GM12892 (cell line): ENCODE measurements at places on chromosomes 5 and 9.

GRCh38 chr5:98770911-98771322 lies 2.5 kb upstream of the RGMB start:
- no peak for DNase-seq

DNA sequence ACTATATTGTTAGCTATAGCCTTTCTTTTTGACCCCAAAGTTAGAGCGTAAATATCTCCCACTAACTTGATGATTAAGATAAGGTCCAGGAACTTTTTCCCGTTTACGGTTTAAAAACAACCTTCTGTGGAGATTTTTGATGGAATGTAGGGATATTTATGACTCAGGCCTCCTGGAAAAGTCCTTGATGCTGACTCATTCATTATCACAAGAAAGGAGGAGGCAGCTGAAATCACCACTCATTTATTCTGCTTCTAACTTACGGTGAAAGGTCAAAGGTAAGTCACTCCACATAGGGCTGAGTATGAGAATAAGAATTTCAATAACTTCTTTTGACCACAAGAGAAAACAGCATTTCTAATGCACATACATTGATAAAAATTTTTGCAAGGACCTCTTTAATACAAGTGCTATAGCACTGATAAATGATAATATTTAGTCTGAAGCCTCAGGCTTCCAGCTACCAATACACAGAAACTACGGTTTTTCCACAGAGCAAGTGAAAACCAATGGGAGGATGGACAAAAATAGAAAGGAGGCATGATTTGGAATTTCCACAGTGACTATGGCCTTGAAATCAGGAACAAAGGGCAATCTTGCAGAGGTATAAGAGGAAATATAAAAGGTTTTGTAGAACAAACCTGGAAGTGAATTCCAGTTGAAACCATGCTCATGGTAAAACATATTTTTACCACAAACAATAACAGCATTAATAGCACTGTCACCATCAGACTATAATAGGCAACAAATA lies 146.5 kb downstream of the PPP2R2B start:
- DNase-seq, result no peak

DNA sequence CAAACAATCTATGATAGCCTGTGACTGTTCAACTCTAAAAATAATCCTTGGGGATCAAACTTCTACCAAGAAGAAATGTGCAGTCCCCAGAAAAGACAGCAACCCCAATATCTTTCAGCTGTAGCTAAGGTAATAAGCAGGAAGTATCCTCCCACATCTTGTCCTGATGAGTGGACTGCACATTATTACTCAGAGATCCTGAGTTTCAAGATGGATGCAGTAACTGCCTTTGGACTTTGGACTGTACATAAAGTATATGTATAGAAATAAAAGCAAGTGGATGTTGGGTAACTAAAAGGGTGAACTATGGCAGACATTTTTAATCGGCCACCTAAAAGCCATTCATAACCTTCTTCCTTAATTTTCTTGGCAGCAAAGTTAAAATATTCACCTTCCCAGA lies 45.1 kb downstream of the SMIM23 start:
- no peak for DNase-seq

DNA sequence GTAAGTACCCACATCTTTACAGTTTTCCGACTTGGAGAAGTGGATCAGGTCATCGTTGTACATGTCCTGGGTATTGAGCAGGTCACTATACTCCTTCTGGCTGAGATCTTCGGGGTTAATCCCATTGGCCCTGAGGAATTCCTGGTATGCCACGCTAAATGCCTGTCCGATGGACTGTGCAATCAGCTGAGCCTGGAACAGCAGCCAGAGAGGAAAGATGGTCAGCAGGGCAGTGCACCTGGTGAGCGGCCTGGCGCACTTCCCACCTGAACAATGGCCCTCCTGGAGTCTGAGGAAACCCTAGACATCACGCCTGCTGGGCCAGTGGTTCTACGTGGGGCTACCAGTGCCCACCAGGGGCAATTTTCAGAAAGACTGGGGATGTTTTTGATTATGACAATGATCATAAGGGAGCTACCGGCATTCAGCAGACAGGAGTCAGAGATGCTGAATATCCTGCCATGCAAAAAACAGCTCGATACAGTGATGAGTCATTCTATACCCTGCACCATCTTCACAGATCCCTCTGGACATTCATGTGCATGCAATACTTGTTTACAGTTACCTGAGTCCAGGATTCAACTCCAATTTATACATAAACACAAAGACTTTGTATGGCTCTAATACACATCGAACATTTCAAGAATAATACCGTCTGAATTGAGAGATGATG lies 127.2 kb downstream of the ENTREP1 start:
- DNase-seq, result no peak

DNA sequence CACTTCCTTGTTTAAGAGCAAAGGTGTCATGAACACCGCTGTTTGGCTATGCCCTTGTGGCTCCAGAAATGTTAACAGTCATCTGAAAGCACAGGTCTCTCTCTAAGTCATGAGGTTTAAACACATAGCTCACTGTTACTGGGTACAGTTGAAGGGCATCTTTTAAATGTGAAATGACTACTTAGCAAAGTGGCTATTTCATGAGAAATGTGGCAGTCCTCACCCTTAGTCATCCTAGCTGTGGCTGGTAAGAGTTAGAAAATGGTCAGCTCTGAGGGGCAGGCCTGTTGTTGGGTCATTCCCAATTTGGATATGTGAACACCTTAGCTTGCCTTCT lies 24.2 kb upstream of the TMEM171 start:
- no peak for DNase-seq

GRCh38 chr5:83331842-83332241 lies 139.7 kb upstream of the VCAN start:
- DNase-seq, result no peak

- DNase-seq, result no peak
Observed at GRCh38 chr5:126104951-126105350, 318.3 kb upstream of the GRAMD2B start.

GRCh38 chr5:159838551-159839222 lies 77.6 kb upstream of the ADRA1B start:
- no peak for DNase-seq

- DNase-seq, result no peak
Observed at GRCh38 chr9:15271403-15271802, 35.6 kb downstream of the TTC39B start.

GRCh38 chr5:111280282-111280951 lies 56.2 kb downstream of the CAMK4 start:
- no peak for DNase-seq

DNA sequence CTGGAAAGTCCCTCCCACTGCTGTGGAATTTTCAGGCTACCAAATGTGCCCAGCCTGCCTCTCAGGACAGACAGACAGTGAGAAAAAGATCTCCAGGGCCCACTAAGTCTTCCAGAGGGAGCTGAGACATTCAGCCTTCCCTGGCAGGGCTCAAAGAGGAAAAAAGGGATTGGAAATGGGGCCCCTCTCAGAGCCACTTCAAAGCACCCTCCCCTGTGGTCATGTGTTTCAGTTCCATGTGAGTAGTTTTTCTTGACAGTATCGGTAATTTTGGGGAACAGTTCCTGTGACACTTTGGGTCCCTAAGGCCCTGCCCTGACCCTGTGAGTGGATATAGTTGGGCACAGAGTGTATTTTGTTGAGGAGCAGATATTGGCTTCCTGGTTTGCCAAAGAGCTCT lies 25.0 kb downstream of the LARP1 start:
- DNase-seq, result no peak

GRCh38 chr5:28281351-28281750 lies 1243.0 kb upstream of the CDH9 start:
- DNase-seq, result no peak

DNA sequence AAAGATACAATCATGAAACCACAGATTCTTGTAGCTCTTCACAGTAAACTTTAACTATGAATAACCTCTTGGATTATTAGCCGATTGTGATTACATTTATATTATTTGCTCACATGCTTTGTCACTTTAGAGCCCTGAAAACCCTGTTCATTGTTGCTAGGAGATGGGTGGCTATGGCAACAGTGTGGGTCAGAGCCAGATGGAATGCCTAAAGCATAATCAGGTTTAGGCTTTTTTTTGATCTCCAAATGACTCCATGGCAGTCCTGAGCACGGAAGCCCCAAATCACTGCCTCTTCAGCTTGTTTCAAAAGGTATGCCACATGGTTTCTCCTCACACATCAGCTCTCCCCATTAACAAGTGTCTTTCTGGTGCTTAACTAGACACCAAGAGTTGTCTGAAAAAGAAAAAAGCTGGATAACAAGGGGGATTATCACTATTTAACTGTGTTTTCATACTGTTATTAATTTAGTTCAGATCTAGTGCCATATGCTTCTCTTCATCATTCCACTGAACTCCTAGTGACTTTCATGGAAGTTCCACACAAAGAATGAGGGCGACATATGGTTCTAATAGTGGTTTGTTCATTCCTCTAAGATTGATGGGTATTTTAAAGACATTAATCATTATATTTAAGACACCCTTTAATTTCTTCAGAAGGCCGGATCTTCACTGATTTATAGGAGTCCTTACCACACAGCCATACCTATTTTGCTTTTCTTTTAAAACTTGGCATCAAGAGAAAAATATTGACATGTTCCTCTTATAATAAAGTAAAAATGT lies 88.8 kb upstream of the PAM start:
- no peak for DNase-seq

GRCh38 chr9:129420721-129421120 lies 200.2 kb downstream of the C9orf50 start:
- DNase-seq, result no peak

DNA sequence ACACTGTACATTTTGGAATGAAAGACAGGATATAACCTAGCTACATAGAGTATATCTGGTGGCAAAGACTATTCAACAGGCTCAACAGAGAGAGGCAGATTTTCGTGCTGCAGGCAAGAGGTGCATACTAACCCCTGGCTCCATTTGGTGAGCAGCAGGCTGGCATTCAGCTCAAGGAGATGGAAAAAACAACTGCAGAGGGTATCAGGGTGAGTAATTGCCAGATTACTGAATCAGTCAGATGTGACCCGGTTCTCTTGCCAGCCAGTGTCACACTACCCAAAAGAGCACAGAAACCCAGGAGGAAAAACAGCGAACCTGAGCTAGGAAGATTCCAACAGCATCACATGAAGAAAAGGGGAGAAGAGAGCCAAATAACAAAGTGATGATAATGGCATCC lies 130.4 kb upstream of the PRLR start:
- no peak for DNase-seq

- DNase-seq, result no peak
Observed at GRCh38 chr9:79264511-79265355, 307.0 kb upstream of the TLE4 start.

DNA sequence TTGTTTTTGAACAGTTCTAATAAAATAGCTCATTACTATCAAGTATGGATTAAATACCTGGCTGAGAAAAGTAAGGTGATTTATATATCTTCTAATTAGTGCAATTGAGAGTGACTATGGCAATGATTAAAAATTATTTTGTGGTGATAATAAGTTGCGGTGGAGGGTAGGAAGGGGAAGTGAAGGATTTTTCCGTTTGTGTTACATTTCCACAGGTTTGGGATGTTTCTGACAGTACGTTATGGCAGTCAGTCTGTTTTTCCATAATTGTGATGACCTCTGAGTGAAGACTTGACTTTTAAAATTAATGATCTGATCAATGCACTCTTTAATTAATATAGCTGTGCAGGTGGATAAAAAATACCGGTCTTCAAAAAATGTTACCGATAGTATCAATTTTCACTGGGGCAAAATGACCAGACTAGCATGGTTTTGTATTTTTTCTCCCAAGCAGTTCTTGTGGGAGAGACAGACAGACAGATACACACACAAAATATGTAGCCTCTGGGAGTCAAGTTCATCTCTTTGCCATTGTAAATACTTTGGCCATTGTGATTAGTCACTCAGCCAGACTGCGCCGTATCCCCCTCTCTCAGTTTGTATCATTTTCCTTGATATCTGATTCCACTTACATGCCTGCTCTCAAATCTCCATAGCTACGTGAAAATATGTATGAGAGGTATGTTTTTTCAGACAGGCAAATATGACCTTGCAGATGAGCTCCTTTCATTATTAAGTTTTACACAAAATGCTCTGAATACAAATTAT lies 60.2 kb downstream of the ARHGAP26 start:
- no peak for DNase-seq
